Amniotic stem cell (primary cell): ENCODE measurements at places on chromosomes 6 and 20.

GRCh38 chr20:37408302-37409193, 62.6 kb downstream of the SRC start:
- no peak for DNase-seq

- DNase-seq: no peak
Measured at GRCh38 chr6:72322771-72323170, 299.1 kb upstream of the KCNQ5 start.

DNA sequence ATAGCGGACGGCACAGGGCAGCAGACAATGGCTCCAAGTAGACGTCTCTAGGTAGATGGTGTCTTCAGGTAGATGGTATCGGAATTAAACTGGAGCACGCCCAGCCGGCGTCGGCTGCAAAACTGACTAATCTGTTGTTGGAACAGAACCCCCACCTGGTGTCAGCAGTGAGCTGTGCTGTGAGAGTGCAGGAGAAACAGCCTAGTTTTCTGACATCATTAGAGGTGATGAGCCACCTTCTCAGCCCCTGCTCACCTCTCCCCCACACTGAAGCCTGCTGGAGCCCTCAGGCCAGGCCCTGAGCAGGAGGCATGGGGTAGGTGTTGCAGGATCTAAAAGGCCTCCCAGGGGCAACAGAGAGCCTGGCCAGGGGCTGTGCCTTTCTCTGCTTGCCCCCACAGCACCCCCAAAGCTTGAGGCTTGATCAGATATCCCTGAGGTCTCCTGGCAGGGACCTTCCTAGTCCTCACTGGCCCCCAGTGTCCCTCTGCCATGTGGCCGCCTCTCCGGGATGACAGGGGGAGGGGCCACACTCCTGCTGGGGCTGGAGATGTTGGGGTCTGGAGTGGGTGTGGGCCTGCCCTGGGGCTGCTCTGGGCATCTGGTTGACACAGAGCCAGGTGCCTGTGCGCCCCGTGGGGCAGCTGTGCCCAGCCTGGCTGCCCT, 6.9 kb upstream of the HELZ2 start:
- no peak for DNase-seq

- no peak for DNase-seq
Measured at GRCh38 chr20:58438970-58439808, 50.2 kb downstream of the VAPB start.

GRCh38 chr6:166673309-166673708, 46.3 kb upstream of the RPS6KA2 start:
- DNase-seq: no peak

GRCh38 chr20:62977613-62978560, 25.4 kb downstream of the SLC17A9 start:
- DNase-seq: no peak
